NCI-H1436 treated with DMSO at 0.1 percent for 48 hours (cell line): ENCODE measurements at places on chromosomes 2 and 18.

GRCh38 chr18:48670751-48671560 is 132.1 kb downstream of the CTIF start:
- DNase-seq: no peak

DNA sequence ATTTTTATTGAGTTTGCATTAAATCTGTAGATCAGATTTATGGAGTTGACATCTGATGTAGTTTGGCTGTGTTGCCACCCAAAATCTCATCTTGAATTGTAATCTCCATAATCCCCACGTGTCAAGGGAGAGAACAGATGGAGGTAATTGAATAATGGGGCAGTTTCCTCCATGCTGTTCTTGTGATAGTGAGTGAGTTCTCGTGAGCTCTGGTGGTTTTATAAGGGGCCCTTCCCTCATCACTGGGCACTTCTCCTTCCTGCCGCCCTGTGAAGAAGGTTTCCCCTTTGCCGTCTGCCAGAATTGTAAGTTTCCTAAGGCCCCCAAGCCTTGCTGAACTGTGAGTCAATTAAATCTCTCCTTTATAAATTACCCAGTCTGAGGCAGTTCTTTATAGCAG is 32.2 kb downstream of the ZC3H15 start:
- no peak for DNase-seq

- DNase-seq: no peak
Observed at GRCh38 chr2:219448099-219448775, 13.6 kb downstream of the SPEG start.

DNA sequence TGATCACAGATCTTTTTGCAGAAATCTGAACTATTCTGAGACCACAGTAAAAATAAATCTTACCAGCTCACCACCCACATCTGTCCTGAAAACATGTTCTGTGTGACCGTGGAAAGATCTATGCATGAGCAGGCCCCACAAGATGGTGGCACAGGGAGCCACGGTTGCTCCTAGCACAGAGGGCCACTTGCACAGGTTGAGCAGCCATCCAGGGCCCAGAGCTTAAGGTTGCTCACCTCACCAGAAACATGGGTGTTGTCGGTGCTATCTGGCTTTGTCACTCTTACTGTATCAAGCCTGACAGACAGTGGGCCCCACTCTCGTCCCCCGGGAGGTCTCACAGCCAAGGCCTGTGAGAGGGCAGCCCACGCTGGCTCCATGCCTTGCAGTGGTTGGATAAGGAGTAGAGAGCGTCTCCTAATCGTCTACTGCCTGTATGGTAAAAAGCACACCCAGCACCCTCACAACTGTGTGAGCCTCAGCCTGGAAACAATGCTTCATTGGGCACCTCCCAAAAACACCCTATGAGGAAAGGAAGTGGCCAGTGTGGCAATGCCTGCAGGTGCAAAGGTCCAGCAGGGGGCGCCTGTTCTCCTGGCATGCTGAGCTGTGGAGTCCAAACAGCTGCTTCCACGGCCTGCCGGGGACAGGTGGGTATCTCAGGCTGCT is 19.6 kb downstream of the TUBB6 start:
- no peak for DNase-seq

DNA sequence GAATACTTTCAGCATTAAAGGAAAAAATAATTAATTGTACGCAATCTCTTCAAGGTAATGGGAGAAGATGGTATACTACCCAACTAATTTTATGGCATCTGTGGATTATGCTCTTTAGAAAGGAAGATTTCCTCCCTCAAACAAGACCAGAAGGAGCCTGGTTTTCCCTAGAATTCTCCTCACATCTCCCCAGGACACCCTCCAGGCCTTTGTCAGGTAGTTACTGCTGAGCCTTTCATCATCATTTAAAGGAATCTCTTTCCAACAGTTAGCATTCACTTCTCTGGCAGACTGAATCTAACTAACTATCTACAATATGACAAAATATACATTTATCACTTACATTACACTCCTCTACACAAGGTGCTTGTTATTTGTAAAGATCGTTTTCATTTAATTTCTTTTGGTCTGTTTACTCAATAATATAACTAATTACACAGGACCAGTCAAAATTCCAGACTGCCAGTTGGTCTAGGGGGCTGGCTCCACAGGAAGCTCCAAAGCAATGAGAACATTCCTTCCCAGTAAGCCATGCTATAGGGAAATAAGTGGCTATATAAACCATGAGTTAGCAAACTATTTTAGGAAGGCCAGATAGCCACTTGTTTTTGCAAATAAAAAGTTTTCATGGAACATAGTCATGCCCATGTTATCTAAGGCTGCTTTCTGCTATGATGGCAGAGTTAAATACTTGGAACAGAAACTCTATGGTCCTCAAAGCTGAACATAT is 19.1 kb downstream of the ZNF24 start:
- DNase-seq: no peak

- no peak for DNase-seq
Observed at GRCh38 chr2:101516823-101517690, 42.1 kb upstream of the RFX8 start.

- DNase-seq: no peak
Observed at GRCh38 chr2:131641414-131642206, 113.9 kb downstream of the CCDC74A start.

- DNase-seq: no peak
Observed at GRCh38 chr2:64727013-64727767, 73.5 kb upstream of the SERTAD2 start.

DNA sequence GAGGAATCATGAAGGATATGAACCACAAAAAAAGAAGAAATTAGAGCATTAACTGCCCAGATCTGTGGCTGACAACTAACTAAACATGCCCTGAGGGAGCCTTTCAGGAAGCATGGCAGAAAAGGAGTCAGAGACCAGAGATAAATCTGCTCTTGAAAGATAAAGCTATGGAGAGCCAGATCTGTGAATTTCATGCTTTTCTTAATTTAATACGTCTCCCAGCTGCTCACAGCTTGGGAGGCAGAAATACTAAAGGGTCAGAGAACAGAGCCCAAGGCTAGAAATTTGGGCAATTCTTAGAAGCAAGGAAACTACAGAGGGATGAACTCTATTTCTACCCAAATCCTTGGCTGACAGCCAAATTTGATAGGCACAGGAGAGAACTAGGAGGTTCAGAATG is 223.0 kb upstream of the DPP10 start:
- no peak for DNase-seq

DNA sequence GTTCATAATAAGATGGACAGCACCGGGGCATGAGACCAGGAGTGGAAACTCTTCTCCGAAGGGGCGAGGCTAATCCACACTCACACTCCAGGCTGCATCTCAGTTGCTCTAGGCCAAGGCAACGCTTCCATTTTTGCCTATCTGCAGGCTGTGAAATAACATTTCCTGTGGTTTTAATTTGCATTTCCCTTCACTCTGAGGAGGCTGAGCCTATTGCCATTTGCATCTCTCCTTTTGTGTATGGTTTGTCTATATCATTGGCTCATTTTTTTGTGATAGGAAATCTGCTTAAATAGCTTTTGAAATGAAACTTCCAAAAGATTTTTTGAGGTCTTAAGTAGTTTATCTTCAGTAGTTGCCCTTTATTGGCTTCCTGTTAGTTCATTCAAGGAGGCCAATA is 57.6 kb downstream of the TPGS2 start:
- DNase-seq: no peak

DNA sequence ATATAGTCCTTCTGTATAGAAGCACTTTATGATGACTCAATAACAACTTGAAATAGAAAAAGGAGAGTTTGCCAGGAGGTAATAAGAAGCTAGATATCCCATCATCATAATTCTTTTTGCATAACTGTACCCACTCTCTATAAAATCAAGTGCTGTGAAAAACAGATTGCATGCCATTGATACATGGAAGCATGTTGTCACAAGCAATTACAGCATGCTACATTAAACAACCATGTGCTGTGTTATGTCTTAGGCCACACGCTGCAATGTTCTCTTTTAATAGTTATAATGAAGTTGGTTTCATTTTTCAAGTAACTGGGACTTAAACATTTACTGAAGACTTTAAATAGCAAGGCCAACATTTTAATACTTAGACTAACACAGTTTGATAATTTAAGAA is 264.2 kb downstream of the RPRM start:
- DNase-seq: no peak

GRCh38 chr2:2839782-2840531 is 508.9 kb upstream of the MYT1L start:
- DNase-seq: no peak

DNA sequence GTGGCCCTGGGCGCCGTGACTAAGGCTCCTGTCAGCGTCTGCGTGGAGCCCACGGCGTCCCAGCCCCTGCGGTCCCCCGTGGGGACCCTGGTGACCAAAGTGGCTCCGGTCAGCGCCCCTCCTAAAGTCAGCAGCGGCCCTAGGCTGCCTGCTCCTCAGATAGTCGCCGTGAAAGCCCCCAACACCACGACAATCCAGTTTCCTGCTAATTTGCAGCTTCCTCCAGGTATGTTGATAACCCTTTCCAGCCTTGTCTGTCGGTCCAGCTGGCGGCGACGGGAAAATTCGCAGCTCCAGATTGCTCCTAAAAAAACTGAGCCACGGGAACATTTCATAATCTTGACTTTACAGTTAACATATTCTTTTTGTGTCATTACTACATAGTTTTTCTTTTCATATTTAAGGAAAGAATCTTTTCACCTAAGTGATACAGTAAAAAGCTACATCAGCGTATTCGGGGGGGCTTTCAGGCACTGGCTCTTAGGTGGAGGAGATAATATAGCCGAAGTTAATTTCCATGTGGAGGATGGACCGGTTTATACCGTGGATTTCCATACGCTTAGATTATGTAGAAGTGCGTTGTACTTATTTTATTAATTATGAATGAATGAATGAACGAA is 916 bp downstream of the TAF4B start:
- no peak for DNase-seq

- DNase-seq: no peak
Observed at GRCh38 chr2:100246163-100247145, 75.8 kb downstream of the LONRF2 start.

DNA sequence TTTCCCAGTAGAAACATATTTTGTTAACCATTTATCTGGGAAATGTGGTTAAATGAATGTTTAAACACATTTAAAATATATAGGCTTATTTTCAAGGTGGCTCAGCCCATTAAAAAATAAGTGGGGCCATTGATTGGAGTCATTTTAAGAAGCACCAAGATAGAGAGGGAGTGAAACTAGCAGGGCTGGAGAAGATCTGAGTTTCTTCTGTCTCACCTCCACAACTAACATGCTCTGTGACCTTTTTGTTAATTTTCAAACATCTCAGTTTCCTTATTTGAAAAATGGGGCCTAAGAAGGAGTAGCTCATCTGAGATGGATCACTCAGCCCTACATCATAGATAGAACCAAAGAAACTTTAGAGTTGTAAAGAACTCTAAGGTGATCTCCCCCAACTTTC is 254.8 kb downstream of the KCNS3 start:
- DNase-seq: no peak

DNA sequence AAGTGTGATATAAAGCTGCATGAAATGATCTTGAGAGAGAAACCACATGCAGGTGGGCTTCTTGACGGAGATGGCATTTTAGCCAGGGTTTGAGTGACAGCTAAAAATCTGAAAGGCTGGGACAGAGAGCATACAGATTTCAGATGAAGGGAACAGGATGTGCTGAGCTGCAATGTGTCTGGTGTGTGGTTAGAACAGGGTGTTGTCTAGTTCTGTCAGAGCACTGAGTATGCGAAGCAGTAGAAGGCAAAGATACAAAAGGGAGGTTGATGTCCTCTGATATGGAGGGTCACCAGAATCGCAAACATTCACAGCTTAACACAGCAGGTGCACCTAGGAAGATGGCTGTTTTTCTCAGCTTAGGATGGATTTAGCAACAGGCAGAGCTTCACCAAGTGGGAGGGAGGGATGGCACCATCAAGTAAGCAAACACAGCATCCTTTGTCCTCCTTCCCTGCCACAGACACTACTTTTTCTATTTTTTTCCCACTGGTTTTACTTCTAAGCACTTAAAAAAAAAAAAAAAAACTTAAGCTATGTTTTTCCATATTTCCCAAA is 182.5 kb downstream of the TMX3 start:
- DNase-seq: no peak

DNA sequence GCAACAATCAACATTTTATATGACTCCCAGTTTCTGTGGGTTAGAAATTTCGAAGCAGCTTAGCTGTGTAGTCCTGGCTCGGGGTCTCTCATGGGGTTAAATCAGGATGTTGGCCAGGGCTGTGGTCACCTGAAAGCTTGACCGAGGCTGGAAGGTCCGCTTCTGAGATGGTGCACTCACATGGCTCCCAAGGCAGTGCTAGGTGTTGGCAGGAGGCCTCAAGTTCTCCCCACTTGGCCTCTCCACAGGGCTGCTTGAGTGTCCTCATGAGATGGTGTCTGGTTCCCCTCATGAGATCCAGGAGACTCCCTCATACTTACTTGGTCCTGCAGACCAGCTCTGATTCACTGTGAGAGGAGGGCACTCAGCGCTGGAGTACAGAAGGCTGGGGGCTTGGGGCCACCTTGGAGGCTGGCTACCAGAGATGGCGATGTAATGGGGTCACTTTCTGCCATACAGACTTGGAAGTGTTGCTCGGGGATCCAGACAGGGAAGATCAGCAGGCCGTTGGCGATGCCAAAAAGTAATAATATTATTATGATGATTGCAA is 98.8 kb downstream of the INHBB start:
- DNase-seq: no peak

DNA sequence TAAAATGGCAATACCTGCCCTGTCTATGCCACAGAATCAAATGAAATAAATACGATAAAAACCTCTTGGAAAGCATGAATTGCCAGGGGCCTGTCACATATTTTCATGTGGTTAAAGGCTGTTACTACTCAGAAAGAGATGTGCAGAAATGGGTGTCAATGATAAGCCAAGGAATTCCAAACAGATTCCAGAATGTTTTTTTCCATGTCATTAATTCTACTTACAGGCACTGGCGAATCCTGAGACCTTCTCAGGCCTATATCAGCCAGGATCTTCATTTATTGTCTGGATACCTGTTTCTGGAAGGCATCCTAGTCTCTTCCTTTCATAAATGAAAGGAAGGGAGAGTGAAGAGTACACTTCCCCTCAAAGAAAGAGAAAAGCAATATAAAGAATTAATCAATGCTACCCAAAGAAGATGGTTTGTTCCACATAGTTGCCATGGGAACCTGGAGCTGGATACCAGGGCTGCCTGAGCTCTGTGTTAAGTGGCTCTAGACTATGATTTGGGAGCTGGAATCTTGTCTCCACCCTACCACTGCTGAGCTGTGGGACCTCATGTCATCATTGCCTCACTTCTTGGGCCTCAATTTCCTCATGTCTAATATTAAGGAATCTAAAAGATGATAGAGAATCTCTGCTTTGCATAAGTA is 335.1 kb upstream of the SKOR2 start:
- no peak for DNase-seq

- DNase-seq: no peak
Observed at GRCh38 chr18:33536904-33537303, 41.1 kb upstream of the ASXL3 start.
